ENCODE measurements at places on chromosomes 16 and 17.

DNA sequence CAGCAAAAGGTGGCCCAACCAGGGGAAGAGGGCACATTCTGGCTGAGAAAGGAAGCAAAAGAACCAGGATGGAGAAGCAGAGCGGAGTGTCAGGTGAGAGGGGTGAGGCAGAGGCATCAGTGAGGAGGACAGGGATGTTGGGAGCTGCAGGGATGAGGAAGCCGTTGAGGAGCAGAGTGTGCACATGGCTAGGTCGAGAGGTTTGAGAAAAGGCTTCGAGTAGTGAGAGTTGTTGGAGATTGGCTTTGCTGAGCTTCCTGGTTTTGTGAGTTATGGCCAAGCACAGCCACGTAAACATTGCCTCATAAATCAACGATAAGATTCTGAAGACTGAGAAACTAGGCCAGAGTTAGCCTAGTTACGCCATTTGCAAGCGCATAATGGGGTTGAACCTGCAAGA is 26.9 kb downstream of the DNAH2 start:
- DNase-seq: no peak

DNA sequence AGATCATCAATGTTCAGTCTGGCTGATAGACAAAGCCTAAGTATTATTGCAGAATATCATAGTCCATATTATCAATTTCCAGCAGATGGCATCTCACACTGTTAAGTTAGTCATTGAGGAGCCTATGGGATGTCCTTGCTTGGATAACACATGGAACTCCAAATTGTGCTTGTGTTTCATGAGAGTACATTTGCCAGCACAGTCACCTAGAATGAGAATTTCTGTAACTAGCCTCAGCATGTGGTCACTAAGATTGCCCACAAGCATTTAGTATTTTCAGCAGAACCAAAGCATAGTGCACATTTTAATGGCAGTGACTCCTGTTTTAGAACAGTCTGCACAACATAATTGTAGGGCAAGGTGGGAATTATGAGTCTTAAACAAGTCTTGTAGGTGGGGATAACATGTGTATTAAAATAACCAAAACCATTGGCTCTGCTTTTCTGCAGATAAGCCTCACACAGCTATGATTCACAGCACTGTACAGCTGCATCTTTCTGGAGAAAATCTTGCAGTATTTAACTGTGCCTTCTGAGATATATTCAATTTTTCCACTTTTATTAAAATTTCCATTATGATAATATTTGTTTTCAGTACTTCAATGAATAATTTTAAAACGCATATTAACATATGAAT is 882.8 kb upstream of the SOX9 start:
- no peak for DNase-seq

DNA sequence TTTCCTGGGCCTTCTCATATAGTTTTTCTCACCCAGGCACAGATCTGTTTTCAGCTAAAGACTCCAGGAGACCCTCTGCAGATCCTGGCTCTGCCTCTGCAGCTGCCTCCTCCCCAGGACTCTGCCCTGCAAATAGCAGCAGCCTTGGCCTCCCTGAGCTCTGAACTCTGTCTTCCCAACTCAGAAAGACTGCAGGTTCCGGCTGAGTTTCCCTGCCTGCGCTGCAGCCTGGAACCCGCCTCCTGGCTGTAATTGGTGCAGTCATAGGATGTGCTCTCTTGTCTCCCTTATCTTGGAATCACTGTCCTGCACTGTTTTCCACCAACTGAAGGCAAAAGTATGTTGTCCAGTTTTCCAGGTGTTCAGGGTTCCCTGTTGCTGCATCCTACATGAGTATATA is 14.3 kb upstream of the DNASE1 start:
- DNase-seq: no peak

- DNase-seq: no peak
Measured at GRCh38 chr17:78550464-78550863, 26.7 kb downstream of the DNAH17 start.

All from vagina (tissue), 2 donors.